MCF 10A (cell line): ENCODE measurements at places on chromosomes 1 and 21. TPM values are rescaled to one million over a fixed set of nuclear protein-coding genes. Genes with fewer than 3 reads are reported as not detected.

DNA sequence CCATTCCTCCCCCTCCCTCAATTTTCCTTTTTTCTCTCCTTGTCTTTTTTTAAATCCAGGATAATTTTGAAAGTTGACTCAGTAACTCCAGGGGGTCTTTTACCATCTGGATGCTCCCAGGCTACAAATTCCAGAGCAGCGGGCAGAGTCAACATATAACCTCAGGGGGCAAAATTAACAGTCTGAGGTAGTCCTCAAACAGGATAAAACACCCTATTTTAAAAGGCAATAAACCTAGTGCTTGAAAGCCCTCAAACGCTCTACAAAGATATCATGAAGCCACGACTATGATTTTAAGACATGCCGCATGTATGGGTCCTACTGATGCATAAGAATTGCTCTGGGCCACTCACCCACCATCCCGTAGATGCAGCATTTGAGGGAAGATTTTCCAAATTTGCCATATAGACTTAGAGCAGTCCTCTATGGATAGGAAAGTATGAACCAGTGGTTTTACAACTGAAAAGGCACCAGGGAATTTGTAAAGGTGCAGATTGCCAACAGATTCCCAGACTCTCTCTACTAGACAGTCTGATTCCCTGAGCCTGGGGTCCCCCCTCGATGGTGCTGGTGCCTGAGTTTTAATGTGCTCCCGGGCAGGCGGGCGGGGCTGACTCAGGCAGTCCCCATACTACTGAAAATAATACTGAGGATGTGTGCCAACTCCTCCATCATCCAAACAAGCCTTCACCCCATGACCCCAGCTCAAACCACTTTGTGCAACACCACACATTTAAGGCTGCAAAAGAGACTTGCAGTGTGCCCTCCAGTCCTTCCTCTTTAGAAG lies 37.2 kb downstream of the PTPN14 start:
- peaks cover 33% of the 10 kb centered on the region for H3K36me3 ChIP-seq
- no peak overlapping the region for H3K4me3 ChIP-seq
- peak; percentile 71 for DNase-seq
- peaks cover 75% of the 10 kb centered on the region for H3K4me1 ChIP-seq
- H3K27ac ChIP-seq = peak overlapping the region; percentile 78

Gene TNNT2
- total RNA-seq = 0.37 and 0.61 TPM in 2 replicates

GRCh38 chr1:245825128-245825901 lies 670.5 kb downstream of the KIF26B start:
- H3K27ac ChIP-seq = peak overlapping the region; percentile 3
- no peaks in the 10 kb centered on the region for H3K27me3 ChIP-seq
- H3K4me1 ChIP-seq = peaks cover 14% of the 10 kb centered on the region
- no peak overlapping the region for H3K4me3 ChIP-seq
- DNase-seq = no peak

Gene ADORA3
- total RNA-seq = not detected in 2 replicates

DNA sequence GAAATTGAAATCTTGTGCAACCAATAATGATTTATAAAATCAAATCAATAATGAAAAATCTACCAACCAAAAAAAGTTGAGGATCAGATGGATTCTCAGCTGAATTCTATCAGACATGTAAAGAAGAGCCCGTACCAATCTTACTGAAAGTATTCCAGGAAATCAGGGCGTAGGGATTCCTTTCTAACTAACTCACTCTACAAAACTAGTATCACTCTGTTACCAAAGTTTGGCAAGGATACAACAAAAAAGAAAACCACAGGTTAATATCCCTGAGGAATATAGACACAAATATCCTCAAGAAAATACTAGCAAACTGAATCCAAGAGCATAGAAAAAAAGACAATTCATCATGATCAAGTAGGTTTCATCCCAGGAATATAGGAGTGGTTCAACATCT lies 52.8 kb upstream of the ADGRL4 start:
- H3K4me1 ChIP-seq = peaks cover 7% of the 10 kb centered on the region
- peak overlapping the region; percentile 74 for H3K27ac ChIP-seq
- no peaks in the 10 kb centered on the region for H3K27me3 ChIP-seq
- no peak overlapping the region for H3K4me3 ChIP-seq
- H3K36me3 ChIP-seq = no peaks in the 10 kb centered on the region

DNA sequence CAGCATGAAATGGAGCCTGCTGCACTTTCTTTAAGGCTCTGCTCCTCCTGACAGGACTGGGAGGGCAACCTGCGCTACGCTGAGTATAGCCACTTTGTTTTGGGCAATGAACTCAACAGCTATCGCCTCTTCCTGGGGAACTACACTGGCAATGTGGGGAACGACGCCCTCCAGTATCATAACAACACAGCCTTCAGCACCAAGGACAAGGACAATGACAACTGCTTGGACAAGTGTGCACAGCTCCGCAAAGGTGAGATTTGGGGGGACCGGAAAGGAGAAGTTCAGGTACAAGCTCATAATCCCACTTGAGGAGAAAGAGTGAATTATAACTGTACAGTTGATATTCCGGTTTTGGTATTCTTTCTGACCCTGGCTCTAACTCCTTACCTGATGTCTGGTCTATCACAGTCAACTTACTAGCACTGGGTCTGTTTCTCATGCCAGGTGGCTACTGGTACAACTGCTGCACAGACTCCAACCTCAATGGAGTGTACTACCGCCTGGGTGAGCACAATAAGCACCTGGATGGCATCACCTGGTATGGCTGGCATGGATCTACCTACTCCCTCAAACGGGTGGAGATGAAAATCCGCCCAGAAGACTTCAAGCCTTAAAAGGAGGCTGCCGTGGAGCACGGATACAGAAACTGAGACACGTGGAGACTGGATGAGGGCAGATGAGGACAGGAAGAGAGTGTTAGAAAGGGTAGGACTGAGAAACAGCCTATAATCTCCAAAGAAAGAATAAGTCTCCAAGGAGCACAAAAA lies 5.4 kb downstream of the ANGPTL7 start:
- no peak for DNase-seq
- no peak overlapping the region for H3K4me3 ChIP-seq
- no peak overlapping the region for H3K27ac ChIP-seq
- no peaks in the 10 kb centered on the region for H3K27me3 ChIP-seq

Gene NRAS
- 38.9 and 41.4 TPM in 2 replicates for total RNA-seq

DNA sequence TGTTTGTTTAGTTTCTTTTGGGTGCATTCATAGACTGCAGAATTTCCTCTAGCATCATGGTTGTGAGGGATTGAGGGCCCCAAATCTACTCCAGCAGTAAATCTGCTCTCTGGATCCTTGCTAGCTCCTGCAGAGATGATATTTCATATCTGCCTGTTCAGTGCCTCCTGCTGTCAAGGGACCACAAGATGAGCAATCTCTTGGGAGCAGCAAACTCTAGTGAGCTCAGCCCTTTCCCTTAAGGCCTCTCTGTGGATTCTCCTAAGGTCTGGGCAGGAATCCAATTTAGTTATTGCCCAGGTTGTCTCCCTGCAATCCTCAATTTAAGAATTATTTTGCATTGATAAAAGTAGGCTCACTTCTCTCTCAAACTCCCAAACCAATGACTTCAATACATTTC lies 76.9 kb downstream of the RGS18 start:
- no peaks in the 10 kb centered on the region for H3K27me3 ChIP-seq
- H3K4me1 ChIP-seq = no peaks in the 10 kb centered on the region
- no peak overlapping the region for H3K4me3 ChIP-seq
- no peaks in the 10 kb centered on the region for H3K36me3 ChIP-seq

- no peak overlapping the region for H3K4me3 ChIP-seq
- no peak for DNase-seq
- no peak overlapping the region for H3K27ac ChIP-seq
- H3K27me3 ChIP-seq = no peaks in the 10 kb centered on the region
- H3K36me3 ChIP-seq = peaks cover 6% of the 10 kb centered on the region
Observed at GRCh38 chr1:14511796-14512585, 86.5 kb upstream of the KAZN start.

GRCh38 chr1:14607295-14607694 lies 8.8 kb downstream of the KAZN start:
- H3K27me3 ChIP-seq = peaks cover under 1% of the 10 kb centered on the region
- no peaks in the 10 kb centered on the region for H3K4me1 ChIP-seq
- H3K27ac ChIP-seq = no peak overlapping the region
- no peak overlapping the region for H3K4me3 ChIP-seq

GRCh38 chr1:159009287-159009686 lies 420 bp upstream of the IFI16 start:
- peak overlapping the region; percentile 97 for H3K27ac ChIP-seq
- peak overlapping the region; percentile 88 for H3K4me3 ChIP-seq
- no peak for DNase-seq
- peaks cover 28% of the 10 kb centered on the region for H3K36me3 ChIP-seq

Gene FNBP1L
- 30.7 and 31.8 TPM in 2 replicates for total RNA-seq

DNA sequence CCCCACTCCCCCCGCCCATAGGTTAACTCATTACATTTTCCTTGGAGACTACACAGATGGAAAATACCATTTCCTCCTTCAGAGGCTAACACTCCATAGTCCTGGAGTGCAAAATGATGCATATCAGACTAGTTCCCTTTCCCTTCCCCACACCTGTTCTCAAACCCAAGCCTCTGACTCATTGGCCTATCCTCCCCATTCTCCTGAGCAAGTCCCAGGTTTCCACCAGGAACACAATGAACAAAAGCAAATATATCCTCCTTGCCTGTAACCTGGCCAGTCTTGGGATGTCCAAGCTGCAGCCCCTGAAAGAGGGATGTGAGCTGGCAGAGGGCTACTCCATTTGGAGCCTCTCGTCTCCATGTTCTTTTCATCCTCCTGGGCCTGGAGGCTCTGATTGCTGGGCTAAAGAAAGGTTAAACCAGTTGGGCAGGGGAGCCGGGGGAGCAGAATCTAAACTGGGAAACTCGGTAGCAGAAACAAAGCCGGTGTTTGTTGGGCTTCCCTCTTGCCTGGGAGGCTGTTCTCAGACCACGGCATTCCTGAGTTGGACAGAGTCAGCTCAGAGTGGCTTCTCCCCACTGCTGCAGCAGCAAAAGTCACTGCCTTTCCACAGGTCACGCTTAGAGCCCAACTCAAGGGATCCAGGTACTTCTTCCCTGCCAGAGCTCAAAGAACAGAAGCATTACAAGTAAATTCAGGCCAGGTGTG lies 13.9 kb downstream of the SSR2 start:
- peaks cover 48% of the 10 kb centered on the region for H3K36me3 ChIP-seq
- DNase-seq = no peak
- H3K27me3 ChIP-seq = no peaks in the 10 kb centered on the region
- H3K4me1 ChIP-seq = peaks cover 29% of the 10 kb centered on the region
- H3K4me3 ChIP-seq = no peak overlapping the region
- peak overlapping the region; percentile 43 for H3K27ac ChIP-seq

Gene CD160
- total RNA-seq = not detected in 2 replicates

Gene S100A4
- 27.2 and 60.7 TPM in 2 replicates for total RNA-seq

DNA sequence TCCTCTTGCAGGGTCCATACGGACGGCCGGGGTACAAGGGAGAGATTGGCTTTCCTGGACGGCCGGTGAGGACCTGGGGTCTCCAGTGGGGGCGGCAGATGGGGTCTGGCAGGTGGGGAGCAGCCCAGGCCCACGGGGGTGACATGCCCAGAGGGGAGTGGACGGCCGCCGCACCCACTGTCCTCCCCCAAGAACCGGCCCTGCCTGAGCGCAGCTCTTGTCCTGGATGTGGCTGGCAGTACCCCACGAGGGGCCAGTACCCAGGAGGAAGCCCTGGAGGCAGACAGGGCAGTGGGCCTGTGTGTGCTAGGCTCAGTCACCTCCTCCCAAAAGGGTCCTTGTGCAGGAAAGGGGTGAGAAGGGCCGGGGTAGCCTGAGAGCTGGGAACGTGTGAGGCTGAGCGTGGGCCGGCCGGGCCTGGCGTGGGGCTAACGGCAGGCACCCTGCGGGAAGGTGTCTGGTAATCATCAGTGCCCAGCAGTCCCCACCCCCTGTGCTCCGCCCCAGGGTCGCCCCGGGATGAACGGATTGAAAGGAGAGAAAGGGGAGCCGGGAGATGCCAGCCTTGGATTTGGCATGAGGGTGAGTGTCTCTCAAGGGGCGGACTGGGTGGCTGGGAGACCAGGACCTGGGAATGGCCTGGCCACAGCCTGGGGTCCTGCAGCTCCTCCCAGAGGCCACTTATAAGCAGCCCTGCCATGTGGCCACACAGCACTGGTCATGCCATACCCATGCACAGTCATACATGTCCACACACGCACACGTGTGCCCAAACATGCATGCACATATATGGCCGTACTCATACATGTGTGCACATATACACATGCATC lies 47.2 kb downstream of the SLC19A1 start:
- H3K4me1 ChIP-seq = peaks cover 5% of the 10 kb centered on the region
- no peak for DNase-seq
- H3K27me3 ChIP-seq = no peaks in the 10 kb centered on the region
- no peak overlapping the region for H3K27ac ChIP-seq

DNA sequence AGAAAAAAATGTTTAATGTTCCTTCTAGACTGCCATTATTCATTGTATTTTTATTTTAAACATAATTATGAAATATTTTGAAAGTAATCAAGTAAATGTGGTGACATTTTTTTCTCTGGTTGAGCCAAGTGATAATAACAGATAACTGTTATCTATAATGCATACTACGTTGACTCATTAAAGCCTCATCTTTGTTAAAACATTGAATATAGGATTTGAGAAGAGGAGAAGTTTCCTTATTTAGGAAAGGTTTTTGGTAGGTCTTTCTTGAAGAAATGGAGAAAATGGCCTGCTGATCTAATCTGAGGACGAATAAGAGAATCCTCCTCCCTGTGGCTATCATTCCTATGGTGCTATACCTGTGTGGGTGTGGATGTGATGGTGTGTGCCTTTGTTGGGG lies 89.0 kb downstream of the NFIA start:
- H3K4me3 ChIP-seq = no peak overlapping the region
- no peak overlapping the region for H3K27ac ChIP-seq
- peaks cover 10% of the 10 kb centered on the region for H3K4me1 ChIP-seq
- H3K27me3 ChIP-seq = no peaks in the 10 kb centered on the region

Gene LCE1D
- not detected in 2 replicates for total RNA-seq

- no peaks in the 10 kb centered on the region for H3K4me1 ChIP-seq
- peaks cover 16% of the 10 kb centered on the region for H3K27me3 ChIP-seq
- H3K4me3 ChIP-seq = no peak overlapping the region
Observed at GRCh38 chr1:231719485-231720183, 93.0 kb downstream of the DISC1 start.

GRCh38 chr21:34938089-34938764 lies 110.9 kb downstream of the RUNX1 start:
- no peak for DNase-seq
- H3K4me3 ChIP-seq = no peak overlapping the region
- no peaks in the 10 kb centered on the region for H3K36me3 ChIP-seq
- peaks cover 29% of the 10 kb centered on the region for H3K4me1 ChIP-seq
- H3K27me3 ChIP-seq = no peaks in the 10 kb centered on the region

Gene TMEM183A
- total RNA-seq = 104 and 108 TPM in 2 replicates

Gene PAQR6
- total RNA-seq = 21.5 and 29.2 TPM in 2 replicates

DNA sequence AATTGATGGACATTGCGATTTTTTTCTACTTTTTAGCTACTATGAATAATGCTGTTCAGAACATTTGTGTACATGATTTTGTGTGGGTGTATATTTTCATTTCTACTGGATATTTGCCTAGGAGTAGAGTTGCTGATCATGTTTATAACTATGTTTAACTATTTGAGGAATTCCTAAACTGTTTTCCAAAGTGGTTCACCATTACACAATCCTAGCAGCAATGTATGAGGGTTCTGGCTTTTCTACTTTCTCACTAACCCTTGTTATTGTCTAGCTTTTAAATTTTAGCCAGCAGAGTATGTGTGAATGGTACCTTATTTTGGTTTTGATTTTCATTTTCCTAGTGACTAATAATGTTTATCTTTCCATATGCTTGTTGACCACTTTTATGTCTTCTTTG lies 86.2 kb downstream of the ATG4C start:
- H3K27me3 ChIP-seq = no peaks in the 10 kb centered on the region
- no peaks in the 10 kb centered on the region for H3K36me3 ChIP-seq
- DNase-seq = no peak
- H3K27ac ChIP-seq = no peak overlapping the region

GRCh38 chr1:76124196-76124595 lies 49.6 kb downstream of the ST6GALNAC3 start:
- H3K4me1 ChIP-seq = peaks cover 5% of the 10 kb centered on the region
- no peaks in the 10 kb centered on the region for H3K36me3 ChIP-seq
- peak; percentile 41 for DNase-seq
- H3K4me3 ChIP-seq = no peak overlapping the region

Gene PTGFR
- total RNA-seq = 2.5 and 4.4 TPM in 2 replicates
